Left hindlimb (tissue), 1 donor: ENCODE measurements at places on chromosomes 5 and 9.

DNA sequence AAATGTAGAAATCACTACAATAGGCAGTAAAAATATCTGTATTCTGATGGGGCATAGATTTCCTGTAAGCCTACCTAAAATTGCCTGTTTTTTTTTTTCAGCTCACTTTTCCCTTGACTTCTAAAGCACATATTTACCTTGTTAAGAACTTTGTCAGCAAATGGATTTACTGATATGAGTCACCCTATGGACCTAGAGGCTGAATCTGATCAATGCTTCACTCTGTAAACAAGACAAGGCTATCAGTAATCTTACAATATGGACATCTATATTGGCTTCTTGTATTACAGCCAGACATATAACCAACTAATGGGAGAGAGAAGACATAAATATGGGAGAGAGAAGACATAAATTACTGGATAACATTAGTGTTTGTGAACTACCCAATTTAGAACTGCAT is 792.7 kb upstream of the CHD1 start:
- no peak for DNase-seq

DNA sequence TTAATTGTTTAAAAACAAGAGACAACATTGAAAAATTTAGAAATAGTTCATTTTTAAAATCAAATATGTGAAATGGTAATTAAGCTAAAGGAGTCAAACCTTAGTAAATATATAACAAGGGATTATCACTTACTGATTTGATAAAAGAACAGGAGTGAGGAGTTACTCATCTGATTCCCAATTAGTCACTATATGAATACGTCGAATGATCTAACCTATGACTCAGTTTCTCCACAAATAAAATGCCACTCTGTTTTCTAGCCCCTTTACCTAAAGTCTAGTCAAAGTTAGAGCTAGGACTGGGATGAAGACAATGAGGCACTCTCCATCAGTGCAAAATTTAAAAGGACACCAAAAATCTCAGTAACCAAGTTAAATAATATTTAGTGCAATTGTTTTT is 70.4 kb upstream of the RASEF start:
- no peak for DNase-seq

- no peak for DNase-seq
Measured at GRCh38 chr5:68049053-68049713, 166.4 kb upstream of the PIK3R1 start.

DNA sequence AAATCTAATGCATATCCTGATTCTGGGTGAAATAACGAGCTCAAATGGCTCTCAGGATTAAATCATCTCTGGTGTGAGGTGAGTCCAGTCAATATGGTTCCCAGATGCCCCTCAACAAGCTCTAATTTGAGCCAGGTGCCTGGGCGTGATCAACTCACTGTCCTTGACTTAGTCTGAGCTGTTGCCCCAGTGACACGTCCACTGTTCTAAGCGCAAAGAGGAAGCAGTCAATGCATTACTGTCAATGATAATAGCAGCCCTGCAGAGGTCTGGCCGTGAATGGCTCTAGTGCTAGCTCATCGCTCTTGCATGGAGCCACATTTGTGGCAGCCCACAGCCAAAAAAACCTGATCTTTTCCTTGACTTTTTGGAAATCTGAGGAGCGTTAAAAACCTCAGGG is 128.6 kb upstream of the EFNA5 start:
- no peak for DNase-seq

DNA sequence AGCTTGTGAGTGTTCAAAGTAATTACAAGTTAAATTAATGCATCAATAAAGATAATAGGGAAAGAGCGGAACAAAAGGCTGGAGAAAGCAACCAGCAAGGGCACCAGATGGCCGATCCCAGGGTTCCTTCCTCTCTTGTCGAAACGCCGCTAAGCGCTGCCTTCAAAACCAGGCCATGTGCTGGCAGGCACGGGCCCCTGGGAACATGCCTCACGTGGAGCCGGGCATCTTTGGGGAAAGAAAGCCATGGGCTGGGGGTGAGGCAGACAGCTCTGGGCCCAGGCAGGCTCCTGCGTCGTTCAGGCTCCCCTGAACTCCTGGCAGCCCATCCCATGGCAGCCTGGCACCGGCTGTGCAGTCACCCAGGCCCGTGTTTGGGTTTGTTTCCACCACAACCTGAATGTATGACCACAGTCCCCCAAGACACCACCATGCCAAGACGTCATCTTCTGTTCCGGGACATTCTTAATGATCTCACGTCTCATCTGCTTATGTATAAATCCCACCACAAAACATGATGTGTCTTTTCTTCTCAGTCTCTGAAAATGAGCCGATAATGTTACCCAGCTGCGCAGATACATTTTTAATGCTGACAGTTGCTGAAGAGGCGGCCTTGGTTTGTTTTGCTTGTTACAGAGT is 110.4 kb upstream of the SARDH start:
- DNase-seq: no peak

DNA sequence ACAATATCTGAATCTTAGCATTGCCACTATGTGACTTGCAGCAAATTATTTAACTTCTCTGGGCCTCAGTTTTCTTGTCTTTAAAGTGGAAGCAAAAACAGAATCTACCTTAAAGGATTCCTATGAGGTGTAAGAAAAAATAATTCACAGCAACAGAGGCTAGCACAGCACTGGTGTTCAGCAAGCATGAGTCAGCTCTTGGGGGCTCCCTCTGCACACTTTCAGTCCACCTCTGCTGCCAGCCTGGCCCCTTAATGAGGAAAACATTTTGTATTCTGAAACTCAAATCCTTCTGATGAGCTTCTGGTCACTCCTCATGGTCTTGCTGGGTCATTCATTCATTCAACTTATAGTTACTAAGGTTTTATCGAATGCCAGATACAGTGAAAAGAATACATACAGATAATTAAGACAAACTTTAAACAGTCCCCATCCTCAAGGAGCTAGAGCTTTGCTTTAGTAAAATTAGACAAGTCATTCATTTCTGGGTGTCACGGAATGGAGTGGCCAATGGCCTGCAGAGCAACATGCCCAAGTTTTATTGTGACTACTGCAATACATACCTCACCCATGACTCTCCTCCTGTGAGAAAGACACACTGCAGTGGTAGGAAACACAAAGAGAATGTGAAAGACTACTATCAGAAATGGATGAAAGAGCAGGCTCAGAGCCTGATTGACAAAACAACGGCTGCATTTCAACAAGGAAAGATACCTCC is 26.8 kb upstream of the IQGAP2 start:
- DNase-seq: no peak

- no peak for DNase-seq
Measured at GRCh38 chr5:39934830-39935229, 510.1 kb upstream of the DAB2 start.

DNA sequence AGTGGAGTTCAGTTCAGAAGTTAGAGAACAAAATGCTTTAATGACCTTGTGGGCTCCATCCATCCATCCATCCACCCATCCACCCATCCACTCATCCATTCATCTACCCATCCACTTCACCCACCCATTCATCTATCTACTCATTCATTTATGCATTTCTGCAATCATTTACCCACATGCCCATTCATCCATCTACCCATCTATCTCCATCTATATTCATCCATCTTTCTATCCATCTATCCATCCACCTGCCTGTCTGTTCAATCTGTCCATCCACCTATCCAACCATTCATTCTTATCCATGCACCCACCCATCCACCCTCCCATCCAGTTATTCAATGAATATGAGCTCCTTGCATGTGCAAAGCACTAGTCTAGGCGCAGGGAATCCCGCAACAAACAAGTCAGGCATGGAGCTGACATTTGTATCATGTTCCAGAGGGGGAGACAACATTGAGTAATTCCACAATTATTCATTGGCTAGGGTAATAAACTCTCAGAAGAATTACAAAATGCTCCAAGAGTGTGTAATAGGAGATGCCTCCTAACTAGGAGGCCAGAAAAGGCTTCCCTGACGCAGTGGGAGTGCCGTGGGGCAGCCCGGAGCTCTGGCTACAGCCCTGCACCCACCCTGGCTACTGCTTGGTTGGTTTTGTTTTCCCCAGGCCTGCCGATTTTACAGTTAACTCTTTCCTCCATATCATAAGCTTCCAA is 211.2 kb downstream of the NXNL2 start:
- peak; percentile 64 for DNase-seq

DNA sequence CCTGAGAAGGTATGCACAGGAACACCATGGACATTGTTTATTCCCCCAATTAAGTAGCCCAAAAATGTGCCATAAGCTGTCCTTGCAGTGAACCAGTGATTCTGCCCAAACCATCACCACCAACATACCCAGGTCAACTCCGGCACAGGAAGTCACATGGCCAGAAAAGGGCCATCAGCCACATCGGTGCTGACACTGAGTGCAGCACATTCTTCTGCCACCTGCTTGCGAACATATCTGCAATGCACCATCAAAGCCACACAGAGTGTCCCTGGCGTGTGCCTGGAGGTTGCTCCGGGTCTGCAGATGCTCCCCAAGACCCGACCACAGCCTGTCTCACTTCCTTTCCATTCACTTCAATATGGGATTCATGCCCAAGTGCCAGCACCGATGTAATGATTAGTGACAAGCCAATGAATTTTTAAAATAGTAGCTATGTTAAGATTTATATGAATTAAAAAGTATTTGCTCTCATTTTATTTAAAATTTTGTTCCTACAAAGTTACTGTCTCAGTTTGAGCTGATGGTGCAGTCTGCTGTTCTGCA is 37.6 kb downstream of the SYK start:
- no peak for DNase-seq

DNA sequence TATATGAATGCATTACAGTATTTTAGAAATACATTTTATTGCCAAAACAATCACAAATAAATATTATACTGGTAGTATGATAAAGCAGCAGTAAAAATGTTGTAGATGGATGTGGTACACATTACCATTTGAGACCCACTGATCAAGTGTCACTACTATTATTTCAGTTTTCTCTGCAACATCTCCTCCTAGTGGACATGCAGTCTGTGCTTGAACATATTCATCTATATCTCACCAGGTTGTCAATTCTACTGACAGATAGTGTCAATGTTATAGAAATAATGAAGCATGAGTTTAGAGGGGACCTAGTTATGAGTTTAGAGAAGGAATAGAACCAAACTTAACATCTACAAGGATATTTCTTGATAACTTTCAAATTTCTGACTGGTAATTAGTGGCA is 39.2 kb upstream of the ELOVL7 start:
- no peak for DNase-seq

DNA sequence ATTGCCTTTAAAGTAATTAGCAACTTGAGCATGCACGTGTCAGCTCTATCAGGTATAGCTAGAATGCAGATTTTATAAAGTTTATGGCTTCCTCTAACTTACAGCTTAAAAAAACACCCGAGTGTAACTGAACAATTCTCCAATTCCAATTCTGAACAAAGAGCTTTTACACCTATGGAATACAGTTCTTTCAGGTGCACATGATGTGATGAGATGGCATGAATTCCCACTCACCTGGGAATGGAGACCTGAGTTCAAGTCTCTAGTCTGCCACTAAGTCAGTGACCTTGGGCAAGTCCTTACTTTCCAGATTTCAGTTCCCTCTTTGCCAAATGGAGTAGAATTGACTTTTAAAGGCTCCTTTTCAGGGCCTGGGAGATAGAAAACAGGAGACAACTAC is 1.8 kb downstream of the ZFAND5 start:
- no peak for DNase-seq

- DNase-seq: no peak
Measured at GRCh38 chr5:15904899-15905830, 274.4 kb downstream of the MARCHF11 start.

- DNase-seq: no peak
Measured at GRCh38 chr9:137387114-137387890, 35.7 kb downstream of the EXD3 start.
